HTR-8/SVneo (cell line): ENCODE measurements at places on chromosomes 13 and 19.

DNA sequence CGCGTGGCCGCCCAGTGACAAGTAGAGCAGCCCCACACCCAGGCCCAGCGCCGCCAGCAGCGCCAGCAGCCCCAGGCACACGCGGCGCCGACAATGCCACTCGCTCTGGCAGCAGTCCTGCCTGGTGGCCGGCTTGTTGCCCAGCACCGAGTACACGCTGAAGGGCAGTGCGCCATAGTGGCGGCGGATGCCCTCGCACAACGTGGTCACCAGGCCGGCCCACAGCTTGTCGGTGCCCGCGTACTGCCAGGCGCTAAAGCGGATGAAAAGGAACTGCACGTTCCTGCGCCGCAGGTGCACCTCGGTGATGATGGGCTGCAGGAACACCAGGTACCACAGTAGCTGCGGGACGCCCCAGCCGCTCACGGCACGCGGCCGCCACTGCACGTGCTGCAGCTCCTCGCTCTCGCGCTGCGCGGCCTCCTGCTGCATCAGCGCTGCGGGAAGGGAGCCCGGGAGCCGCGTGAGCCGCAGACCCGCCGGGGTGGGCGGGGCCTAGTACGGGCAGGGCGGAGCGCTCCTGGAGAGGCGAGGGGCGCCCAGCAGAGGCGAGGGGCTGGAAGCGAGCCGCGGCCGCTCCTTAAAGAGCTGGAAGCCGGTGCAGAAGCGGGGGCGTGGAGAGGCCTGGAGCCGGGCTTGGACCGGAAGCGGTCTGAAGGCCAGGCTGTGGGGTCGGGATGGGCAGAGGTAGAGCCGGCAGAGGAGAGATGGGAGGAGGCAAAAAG lies 7.3 kb downstream of the NKPD1 start:
- no peak for DNase-seq

GRCh38 chr19:15672580-15673175 lies at the start of gene CYP4F12:
TSS of gene CYP4F12 (plus strand) at chr19:15673087. CDS start at chr19:15673530, 443 bp downstream.
- no peak for DNase-seq

GRCh38 chr13:96003304-96003703 lies 49.9 kb downstream of the UGGT2 start:
- no peak for DNase-seq

DNA sequence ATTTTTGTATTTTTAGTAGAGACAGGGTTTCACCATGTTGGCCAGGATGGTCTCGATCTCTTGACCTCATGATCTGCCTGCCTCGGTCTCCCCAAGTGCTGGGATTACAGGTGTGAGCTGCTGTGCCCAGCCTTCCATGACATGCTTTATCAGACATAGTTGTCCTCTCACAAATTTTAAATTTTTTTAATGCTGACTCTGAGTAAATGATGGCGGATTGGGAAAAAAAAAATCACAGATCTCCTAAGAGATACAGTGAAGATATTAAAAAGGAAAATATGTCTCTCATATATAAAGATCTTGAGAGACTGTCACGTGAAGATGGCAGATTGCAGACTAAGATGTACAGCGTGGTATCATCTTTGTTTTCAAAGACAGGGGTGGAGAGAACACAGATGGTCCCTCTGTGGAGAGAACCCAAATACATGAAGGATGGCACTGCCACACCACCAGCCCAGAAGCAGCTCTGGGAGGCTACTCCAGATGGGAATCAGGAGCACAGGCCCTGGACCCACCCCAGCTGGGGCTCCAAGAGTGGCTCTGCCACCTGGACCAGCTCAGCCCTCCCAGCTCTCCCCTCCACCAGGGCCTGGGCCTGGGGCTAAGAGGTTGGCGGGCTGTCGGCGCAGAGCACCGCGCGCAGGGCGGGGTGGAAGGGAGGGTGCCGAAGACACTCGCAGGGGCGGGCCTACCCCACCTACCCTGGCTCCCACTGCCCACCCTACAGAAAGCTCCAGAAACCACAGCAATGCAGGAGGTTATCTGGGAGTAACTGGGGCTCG lies 20.0 kb upstream of the CCNP start:
- no peak for DNase-seq

DNA sequence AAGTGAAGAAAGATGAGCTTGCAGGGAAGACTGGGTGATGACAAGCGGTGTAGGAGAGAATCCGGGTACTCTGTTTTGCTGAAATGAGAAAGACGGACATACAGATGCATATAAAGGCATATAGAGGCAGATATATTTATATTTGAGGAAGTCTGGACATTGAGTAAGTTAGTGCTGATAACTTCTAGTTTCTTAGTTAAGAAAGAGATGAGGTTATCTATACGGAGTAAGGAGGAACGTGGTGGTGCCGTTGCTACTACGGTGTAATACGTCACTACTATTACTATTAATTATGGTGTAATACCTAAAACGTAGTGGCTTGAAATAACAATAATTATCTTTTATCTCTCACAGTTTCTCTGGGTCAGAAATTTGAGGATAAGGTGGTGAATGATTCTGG lies 9.8 kb upstream of the CPB2 start:
- no peak for DNase-seq

DNA sequence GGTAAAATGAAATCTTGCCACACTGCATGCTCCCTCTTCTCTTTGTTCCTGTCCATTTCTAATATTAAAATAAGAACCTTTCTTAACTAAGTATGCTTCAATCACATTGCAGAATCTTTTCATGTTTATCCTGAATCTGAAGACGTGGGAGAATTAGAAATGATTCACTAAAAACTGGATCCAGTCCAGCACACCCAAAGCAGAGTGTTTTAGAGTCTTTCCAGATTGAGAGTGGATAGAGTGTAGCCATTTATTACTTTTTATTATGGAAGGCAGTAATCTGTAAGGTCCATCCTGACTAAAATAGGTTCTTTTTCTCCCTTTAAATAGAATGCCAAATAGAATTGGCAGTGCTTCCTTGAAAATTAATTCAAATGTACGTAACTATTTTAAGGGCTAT lies 453.5 kb downstream of the TDRD3 start:
- DNase-seq, result no peak

DNA sequence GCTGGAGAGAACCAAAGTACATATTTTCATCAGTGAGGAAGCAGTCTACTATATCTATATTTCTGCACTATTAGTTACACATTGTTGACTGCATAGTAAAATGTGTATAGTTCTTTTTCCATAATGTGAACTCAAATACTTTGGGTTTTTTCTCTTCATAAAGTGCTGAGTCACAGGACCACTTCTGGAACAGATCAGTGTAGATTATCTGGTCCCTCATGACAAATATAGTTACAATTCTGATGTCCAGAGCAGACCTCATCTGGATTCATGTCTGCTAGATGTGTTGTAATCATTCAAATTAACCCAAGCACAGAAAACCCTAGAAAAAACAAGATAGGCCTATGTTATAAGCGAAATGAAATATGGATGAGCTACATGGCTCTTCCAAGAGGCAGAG lies 171.4 kb downstream of the SUCLA2 start:
- DNase-seq, result no peak

- DNase-seq, result no peak
Observed at GRCh38 chr13:77979721-77980385, 61.2 kb upstream of the EDNRB start.

- peak; percentile 48 for DNase-seq
Observed at GRCh38 chr19:39237200-39238184, 7.3 kb downstream of the IFNL3 start.

- DNase-seq, result no peak
Observed at GRCh38 chr19:47021536-47022139, 2.0 kb downstream of the NPAS1 start.

DNA sequence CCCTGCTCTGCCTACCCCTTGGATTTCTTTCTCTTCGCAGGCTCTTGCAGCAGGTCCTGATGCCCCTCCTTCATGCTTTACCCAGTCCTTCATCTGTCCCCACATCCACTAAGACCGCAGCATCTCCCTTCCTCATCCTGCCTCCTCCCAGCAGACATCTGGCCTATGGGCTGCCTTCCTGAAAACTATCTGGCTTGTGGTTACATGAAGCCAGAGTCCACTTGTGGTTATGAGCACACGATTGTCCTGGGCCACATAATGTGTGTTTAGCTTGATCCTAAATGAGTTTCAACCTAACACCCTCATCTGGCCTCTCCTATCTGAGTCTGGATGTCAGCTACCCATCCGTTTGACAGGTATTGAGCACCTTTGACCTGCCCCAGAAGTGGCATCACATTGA lies 5.5 kb upstream of the ZNF175 start:
- DNase-seq, result no peak

DNA sequence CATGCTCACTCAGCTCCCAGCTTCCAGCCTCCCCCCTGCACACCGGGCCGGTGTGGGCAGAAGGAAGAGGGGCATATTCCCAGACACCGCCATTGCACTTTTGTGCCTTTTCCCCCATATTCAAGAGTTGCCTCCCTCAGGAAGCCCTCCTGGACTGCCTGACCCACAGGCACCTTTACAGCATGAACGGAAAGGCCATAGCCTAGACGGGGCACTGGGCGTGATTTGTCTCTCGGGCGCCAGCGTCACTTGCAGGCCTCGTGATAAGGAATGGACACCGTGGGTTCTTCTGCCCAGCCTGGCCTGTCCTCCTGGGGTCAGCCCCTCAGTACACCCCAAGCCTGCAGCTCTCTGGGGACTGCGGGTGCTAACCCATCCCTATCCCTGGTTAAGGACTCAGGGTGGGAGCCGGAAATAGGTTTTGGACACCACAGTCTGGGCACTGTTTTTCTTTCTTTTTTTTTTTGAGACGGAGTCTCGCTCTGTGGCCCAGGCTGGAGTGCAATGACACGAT lies 933 bp upstream of the UQCR11 start:
- DNase-seq, result no peak

- DNase-seq, result no peak
Observed at GRCh38 chr13:65606622-65607021, 1623.5 kb downstream of the PCDH9 start.

DNA sequence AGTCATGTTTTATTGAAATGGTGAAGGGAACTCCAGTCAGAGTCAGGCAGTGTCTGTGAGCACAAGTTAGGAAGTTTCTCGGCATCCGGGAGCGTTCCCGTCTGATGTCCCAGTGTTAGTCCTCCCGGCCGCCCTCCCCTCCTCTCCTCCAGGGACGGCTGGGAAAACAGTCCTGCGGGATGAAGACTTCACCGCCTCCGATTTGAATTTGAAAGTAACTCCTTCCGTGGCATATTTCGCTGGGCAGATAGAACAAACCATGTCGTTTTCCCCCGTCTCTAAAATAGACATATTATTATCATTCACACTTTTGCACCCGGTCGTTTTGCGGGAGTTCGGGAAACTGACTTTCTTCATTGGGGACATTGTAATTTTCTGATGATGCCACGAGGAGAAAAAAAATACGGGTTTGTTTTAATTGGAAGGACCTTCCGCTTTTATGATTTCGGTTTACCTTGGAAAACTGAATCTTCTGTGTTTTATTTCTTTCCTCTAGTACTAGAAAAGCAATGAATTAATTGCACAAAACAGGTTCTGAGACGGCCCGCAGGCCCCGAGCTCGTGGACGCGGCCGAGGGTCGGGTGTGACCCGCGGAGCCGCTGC lies 76.6 kb downstream of the ZIC5 start:
- no peak for DNase-seq

- no peak for DNase-seq
Observed at GRCh38 chr19:10105509-10106099, 558 bp upstream of the PPAN start.

GRCh38 chr19:50722201-50723013 lies 757 bp upstream of the CLEC11A start:
- DNase-seq, result no peak

DNA sequence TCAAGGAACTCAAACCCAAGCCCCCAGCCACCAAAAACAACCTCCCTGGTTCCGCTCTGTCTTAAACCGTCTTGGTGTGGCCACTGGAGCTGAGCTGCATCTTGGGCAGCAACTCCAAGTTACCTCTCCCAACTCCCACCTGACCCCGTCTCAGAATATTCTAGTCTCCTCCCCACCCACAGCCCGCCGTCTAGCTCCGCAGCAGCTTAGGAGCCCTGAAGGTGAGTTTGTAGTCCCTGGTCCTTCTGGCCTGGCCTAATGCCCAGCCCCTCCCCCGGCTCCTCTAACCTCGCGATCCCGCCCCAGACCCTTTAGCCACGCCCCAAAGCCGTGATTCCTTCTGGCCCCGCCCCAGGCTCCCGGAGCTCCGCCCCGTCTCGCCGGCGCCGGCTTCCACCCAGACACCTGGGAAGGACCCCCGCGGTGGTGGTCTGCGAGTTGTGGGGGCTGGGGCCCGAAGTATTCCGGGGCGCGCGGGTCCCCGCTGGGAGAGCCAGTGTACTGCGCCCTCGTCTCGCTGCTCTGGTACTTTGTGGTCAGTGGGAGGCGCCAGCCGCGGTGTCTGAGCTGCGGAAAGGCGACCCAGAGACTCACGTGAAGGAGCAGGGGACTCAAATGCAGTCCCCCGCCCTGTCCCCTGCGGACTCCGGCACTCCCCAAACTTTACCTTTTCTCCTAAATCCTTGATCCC lies 2.5 kb upstream of the LHB start:
- no peak for DNase-seq

GRCh38 chr19:20357921-20358320 lies 190.9 kb downstream of the ZNF486 start:
- DNase-seq, result no peak

GRCh38 chr13:30450066-30450465 lies 15.7 kb downstream of the HMGB1 start:
- no peak for DNase-seq

DNA sequence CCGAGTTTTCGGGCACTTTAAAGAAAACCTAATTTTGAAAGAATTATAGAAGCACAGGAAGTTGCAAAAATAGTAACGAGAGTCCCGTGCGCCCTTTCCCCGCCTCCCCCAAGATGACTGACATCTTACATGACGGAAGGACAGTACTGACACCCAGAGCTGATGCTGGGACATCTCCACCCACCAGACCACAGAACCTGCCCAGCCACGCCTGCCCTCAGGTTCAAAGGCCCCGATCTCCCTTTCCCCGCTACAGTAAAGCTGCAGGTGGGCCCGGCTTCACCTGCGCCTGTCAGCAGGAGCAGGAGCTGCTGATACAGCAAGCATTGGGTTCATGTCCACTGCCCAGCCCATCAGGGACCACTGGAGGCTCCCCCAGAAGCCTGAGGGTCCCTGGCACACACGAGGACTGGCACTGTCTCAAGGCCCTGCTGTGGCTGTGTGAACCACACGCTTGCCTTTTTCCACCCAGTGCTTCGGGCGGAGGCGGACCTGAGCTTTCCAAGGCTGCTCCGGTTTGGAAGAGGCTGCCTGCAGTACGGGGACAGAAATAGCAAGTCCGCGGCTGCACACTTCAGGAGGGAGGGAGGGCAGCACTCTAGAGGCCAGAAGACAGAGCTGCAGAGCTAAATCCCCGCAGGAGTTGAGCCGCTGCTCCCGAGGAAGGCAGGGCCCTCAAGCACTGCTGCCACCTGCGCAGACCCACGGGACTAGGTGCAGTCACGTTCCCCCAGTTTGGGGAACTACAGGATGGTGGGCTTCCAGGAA lies 8.7 kb downstream of the MAP2K2 start:
- DNase-seq, result no peak

GRCh38 chr13:20860844-20861243 lies 41.7 kb downstream of the XPO4 start:
- DNase-seq, result no peak

GRCh38 chr19:6478815-6479214 lies 2.8 kb downstream of the DENND1C start:
- DNase-seq, result no peak

DNA sequence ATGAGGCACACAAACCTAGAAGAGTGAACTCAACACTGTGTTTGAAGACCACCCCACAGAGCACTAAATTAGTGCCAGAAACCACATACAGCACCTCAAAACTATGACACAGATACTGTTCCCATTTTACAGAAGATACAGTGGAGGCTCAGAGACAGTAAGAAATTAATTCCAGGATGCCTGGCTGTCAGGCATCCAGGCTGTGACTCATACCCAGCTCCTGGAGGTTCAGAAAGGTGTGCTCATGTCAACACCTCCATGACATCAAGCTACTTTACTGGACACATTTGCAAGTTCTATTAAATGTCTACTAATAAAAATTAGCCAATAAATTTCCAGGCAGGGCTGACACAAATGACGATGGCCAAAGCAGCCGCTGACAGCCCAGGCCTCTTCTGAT lies 176.3 kb downstream of the ABCC4 start:
- DNase-seq, result no peak
